ENCODE measurements at places on chromosomes 2 and 18.

DNA sequence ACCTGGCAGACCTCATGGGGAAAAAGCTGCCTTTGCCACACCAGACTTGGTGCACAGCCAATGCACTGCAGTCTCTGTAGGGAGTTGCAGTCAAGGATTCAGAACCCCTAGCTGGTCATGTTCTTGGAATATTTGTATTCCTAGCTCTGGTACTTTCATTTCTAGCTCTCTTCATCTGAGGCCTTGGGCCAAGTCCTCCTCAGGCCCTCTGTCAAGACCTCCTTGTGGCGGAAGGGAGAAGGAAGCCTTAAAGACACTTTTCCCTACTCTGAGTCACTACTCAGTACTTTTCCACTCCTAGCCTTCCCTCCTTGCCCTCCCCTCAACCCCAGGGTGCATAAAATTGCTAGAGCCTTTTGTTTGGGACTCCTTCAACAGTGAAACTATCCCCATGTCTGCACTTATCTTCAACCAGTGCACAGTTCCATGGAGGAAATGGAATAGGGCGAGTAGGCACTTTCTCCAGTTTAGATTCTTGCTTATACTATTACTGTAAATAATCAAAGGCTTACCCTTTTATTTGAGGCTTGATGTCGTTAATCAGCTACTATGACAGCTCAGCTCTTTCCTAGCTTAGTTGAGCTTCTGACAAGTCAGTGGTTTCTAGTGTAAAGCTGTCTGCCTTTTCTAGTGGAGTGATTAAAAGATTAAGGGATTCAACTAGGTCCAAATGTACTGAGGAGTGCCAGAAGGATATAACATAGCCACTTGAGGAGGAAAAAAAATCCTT is 15.8 kb downstream of the M1AP start:
- no peak for DNase-seq

GRCh38 chr18:44817831-44818473 is 137.3 kb downstream of the SETBP1 start:
- no peak for DNase-seq

- no peak for DNase-seq
Measured at GRCh38 chr2:101231937-101232730, 20.6 kb upstream of the CNOT11 start.

DNA sequence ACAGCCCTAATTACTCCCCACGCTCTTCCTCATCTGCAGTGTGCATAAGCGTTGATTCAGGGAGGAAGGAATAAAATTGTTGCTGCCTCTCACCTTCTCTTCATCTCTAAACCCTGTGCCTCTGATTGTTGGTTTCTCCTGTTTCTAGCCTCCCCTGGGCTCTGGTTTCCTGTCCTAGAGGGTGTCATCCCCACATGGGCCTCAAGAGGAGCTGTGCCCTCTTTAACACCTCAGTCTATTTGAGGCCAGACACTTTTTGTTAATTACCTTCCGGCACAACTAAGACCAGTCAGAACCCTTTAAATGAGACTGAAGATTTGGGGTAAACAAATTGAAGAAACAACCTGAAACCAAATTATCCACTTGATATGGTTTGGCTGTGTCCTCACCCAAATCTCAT is 9.7 kb downstream of the CTAGE1 start:
- no peak for DNase-seq

- DNase-seq = peak; percentile 48
Measured at GRCh38 chr2:9627310-9627709, 3.5 kb downstream of the YWHAQ start.

DNA sequence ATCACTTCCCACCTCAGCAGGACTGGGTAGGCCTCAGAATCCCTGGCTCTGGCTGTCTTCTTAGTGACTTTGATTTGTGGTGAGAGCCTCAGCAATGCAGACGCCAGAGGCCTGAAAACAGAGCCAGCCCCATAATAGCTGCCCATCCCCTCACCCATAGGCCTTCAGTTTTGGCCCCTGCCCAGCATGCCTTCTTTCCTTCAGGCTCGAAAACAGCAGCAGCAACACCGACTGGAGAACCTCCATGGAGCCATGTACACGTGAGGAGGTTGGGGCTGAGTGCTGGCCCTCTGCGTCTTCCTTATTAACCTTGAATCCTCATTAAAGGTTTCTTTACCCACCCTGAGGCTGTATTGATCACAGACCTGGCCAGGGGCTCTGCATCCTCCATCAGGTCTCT is 1.7 kb downstream of the RNF181 start:
- DNase-seq = no peak

DNA sequence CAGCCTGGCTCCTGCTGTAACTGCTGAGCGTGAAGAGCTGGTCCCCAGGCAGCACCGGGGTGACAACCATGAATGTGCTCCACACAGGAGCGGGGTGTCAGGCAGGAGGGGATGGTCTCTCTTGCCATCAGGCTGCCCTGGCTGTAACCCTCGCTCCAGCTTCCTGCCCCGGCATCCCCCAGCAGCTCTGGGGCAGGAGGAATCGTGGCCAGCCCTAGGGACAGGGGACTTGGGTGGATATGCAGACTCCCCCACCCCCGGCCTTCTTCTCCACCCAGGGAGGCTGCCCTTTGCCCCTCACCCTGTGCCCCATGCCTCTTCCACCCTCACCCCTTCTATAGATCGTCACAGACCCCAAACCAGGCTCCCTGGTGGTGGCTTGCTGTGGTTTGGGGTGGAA is 69.4 kb upstream of the SMAD7 start:
- no peak for DNase-seq

DNA sequence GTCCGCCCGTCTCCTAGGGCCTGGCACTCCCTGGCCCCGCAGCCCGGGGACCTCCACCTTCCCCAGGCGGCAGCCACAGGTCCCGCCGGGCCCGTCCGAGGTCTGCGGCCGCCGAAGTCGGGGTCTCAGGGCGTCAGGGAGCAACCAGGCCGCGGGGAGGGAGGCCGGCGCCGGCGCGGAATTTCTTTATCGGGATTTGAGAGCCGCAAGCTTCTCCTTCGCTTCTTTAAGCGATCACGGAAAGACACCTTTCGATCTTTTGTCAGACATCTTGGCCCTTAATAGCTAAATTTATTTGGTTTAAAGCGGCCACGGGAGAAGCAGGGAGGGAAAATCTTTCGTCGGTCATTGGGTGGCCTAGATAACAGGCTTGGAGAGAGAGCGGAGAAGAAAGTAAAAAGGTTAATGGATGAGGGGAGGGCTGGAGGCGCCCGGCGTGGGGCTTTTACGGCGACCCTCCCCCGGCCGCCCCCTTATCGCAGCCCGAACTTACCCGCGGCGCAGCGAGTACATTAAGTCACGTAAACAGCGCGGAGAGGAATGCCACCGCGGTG is 4.3 kb upstream of the GATA6 start:
- no peak for DNase-seq

GRCh38 chr2:67879586-67880290 is 183.1 kb downstream of the C1D start:
- no peak for DNase-seq

GRCh38 chr2:207409517-207409916 is 120.2 kb upstream of the CREB1 start:
- no peak for DNase-seq

DNA sequence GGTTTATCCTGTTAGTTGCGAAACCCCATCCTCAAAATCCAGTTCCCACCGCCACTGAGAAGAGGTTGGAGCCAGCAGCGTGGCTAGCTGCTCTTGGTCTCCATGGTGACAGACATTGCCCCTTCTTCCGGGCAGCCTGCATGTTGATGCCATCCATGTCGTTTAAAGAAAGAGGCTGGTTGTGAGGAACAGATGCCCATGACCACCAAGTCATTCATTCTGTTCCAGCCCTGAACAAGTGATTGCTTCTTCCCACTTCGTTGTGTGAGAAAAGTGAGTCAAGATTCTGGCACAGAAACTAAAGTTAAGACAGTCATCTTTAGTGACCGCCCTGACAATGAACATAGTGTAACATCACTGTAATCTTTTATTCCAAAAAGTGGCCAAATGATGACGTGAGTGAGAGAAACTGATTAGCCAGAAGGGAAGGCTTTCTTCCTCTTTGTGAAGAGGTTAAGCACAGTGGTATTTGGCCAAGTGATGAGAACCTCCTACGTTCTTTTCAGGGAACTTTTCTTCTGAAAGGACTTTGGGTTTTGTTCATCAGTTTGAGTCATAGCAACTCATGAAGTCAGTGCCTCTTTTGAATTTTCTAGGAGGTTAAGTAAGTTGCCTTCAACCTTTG is 272.5 kb downstream of the GALR1 start:
- no peak for DNase-seq

- DNase-seq = no peak
Measured at GRCh38 chr18:61896757-61897156, 4.0 kb upstream of the RNF152 start.

GRCh38 chr2:47214990-47215389 is 59.9 kb upstream of the STPG4 start:
- no peak for DNase-seq

DNA sequence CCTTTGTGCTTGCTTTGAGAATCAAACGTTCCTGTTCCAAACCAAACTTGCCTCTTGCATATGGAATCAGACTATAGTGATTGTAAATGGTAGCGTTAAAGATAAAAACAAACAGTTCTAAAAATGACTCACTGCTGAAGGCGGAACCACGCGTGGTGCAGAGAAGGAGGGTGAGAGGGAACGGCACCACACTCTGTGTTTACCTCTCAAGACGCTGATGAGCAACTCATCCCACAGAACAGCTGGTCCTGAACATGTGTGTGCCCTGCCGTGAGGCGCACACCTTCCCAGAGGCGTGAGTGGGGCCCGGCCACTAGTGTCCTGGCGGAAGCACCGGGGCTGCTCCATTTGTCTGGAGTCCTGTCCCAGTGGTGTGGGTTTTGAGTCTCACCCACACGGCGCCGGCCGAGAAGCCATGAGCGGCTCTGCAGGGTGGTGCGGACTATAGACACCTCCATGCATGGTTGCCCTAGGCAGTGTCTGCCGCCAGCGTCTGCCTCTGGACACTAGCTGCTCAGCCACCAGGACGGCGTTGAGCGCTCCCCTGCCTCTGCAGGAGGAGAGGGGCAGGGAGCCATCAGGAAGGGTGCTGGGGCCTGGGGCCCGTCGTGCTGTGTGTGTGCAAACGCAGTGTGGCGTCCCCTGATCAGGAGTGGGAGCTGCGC is 52.1 kb downstream of the NFATC1 start:
- DNase-seq = peak; percentile 28

- peak; percentile 59 for DNase-seq
Measured at GRCh38 chr2:197498937-197499593, 575 bp downstream of the HSPD1 start.

DNA sequence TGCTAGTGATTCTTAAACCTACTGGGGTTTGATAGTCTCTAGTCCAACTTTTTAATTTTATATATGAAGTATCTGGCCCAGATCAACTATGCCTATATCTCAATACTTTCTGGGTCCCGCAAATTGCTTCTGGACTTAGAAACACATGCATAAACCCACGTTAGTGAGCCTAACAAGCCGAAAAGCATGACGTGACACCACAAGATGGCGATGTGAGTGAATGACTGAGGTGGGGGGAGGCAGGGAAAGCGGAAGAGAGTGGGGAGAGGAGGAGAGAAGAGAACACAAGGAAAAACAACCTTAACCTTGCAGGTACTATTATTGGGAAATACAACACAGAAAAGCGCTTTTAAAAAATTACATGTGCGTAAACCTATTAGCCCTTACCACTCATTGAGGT is 13.8 kb downstream of the PDIA6 start:
- DNase-seq = no peak

DNA sequence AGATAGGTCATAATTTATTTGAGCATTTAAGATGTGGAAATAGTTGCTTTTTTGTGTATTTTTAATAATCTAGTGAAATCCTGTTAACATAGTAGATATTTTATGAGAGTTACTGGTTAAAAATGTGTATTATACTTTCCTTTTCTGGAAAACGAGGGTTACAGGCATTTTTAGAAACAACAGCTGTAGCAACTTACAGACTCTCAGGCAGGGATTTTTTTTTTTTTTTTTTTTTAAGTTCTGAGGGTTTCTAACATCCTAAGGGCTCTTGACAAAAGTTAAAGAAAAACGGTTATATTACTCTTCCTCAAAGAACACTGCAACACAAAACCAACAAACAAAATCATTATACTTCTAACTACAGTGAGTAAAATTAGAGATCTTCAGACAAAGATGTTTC is 205.9 kb downstream of the ACKR3 start:
- no peak for DNase-seq

DNA sequence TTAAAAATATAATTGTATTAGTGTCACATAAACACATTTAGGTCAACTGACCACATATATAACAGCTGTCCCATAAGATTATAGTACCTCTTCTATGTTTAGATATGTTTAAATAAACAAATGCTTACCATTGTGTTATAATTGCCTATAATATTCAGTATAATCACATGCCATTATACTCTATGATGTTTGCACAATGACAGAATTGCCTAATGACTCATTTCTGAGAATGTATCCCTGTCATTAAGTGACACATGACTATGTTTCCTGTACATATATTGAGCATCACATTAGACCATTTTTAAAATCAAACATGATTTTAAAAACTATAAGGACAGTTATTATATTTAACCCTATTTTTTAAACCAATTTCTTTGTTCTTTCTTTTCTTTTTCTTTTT is 89.8 kb downstream of the HS6ST1 start:
- no peak for DNase-seq

DNA sequence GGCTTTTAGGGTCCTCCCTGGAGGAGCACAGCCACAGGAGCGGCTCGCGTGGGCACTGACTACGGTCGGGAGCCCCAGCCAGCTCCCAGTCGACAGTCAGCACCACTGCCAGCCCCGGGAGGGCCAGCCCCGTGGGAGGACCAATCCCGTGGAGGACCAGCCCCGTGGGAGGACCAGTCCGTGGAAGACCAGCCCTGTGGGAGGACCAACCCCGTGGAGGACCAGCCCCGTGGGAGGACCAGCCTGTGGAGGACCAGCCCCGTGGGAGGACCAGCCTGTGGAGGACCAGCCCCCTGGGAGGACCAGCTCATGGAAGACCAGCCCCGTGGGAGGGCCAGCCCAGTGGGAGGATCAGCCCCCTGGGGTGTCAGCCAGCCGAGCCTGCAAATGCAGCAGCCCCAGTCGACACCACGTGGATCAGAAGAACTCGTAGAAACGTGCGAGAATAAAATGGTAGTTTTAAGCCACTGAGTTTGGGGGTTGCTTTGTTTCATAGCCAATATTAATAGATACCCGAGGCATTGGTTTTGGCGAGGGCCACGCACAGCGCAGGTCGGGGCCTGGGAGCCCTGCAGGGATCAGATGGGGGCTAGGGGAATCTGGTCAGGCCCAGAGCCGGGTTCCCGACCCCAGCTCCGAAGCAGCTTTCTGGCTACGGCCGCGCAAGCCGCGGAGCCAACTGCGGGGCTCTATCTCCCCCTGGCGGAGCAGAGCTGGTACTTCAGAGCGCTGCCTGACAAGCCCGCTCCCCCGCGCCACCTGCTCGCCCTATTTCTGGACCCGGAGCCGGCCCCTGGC is 73.0 kb downstream of the TEX51 start:
- peak; percentile 65 for DNase-seq

DNA sequence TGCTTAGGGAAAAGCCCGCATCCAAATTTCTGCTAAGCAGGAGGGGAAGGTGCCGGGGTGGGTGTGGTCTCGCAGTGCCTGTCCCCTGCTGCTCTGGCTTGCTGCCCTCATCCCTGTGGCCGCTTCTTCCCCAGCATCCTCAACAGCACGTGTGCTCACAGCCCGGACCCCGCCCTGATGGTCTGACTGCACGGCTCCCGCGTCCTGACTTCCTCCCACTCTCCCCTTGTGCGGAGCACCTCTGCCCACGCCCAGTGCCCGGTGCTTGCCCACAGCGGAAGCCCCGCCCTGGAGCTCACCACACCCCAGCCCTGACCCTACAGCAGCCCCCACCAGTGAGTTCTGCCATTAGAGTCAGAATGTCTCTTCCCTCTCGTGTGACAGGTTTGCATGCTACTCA is 277.9 kb downstream of the NDUFA10 start:
- DNase-seq = no peak

- no peak for DNase-seq
Measured at GRCh38 chr2:109155553-109156451, 26.8 kb downstream of the SH3RF3 start.

Data from stimulated activated CD4-positive, alpha-beta T cell treated with anti-CD3 and anti-CD28 coated beads, Interleukin-4, amount 100 ng/mL, for 24 hours (primary cell).